Stimulated activated CD4-positive, alpha-beta T cell treated with anti-CD3 and anti-CD28 coated beads, TNF-alpha, amount 100 ng/mL, for 4 hours (primary cell): ENCODE measurements at places on chromosomes 7 and 10.

GRCh38 chr7:17467386-17467945, 169.0 kb downstream of the AHR start:
- DNase-seq = no peak

GRCh38 chr10:89301232-89301631, 614 bp upstream of the IFIT2 start:
- no peak for DNase-seq

DNA sequence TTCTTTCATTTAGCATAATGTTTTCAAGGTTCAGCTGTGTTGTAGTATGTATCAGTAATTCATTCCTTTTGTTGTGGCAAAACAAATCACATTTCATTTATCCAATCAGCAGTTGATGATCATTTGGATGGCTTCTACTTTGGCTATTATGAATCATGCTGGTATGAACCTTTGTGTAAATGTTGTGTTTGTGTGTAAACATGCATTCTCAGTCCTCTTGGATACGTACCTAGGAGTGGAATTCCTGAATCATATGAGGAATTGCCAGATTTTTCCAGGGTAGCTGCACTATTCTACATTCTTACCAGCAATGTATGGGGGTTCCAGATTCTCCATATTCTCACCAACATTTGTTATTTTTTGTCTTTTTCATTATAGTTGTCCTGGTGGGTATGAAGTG, 578.5 kb upstream of the MKI67 start:
- DNase-seq = no peak

GRCh38 chr7:150370612-150371071, 2.0 kb downstream of the REPIN1 start:
- no peak for DNase-seq

GRCh38 chr10:6875269-6875865, 295.3 kb upstream of the PRKCQ start:
- no peak for DNase-seq

DNA sequence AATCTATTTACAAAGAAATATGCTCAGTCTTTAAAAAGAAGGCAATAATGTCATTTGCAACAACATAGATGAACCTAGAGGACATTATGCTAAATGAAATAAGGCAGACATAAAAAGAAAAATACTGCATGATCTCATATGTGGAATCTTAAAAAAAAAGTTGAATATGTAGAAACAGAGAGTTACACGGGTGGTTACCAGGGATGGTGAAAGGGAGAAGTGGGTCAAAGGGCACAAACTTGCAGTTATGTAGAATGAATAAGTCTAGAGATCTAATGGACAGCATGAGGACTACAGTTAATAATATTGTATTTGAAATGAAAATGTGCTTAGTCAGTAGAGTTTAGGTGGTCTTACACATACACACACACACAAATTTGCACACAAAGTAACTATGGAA, 88.2 kb upstream of the CCDC71L start:
- no peak for DNase-seq
